BJ (cell line): ENCODE measurements at places on chromosomes 2 and 18.

- no peak for DNase-seq
Observed at GRCh38 chr2:215790523-215791421, 222.6 kb downstream of the MREG start.

DNA sequence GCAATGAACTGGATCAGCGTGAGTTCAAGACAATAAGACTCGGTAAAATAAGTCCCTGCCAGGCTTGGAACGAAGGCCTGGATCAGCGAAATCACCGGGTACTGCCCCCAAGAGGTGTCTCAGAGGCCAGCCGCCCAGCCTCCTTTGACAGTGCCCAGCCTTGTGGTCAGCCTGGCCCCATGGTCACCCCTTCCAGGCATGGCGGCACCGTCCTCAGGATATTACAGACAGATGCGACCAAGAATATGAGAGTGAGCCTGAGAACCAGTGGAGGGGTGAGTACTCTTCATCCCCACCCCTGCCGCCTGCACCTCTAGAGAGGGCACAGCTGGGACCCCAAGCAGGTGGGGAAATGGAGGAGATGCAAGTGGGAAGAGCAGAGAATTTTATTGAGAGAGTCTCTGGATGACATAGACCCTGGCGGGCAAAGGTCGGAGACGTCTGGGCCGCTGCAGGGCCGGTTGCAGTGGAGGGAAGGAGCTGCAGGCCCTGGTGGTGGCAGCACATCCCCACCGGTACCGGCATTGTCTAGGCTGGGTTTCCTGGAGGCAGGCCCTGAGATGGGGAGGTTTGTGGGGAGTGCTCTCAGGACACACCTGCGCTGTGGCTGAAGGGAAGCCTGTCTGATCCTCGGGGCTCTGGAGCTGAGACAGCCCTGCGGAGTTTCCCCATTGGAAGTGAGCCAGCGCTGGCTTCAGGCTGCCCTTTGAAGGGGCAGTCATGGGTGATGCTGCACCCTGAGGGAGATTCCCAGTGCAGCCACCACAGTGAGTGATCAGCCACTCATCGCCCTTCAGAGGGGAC is 190.0 kb downstream of the SEPTIN10 start:
- no peak for DNase-seq

DNA sequence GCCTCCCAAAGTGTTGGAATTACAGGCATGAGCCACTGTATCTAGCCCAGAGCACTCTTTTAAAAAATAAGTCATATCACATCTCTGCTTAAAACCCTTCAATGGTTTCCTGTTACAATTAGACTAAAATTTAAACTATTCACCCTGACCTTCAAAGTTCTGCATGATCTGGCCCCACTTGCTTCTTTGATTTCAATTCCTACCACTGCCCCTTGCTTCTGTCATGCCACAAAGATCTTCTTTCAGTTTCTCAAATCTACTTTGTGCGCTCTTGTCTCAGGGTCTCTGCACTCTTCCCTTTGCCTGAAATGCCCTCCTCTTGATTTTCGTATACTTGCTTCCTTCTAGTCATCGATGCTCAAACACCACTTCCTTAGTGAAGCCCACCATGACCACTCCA is 213.0 kb downstream of the TMEM247 start:
- DNase-seq, result no peak

DNA sequence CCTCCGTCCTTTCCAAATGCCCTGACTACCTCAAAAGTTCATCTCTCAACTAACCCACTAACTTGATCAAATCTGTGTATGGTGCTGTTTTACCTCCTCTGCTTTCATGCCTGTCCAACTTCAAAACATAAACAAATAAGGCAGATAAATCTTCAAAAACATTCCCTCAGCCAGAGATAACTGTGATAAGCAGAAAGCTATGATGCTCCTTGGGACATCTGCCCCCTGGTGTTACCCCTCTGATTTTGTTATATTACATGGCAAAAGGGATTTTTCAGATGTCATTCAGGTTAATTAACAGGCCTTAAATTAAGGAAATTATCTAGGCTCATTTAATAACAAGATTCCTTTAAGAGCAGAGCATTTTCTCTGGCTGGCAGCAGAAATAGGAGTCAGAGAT is 810.8 kb upstream of the CHAC2 start:
- no peak for DNase-seq

- DNase-seq, result no peak
Observed at GRCh38 chr2:204722207-204722606, 176.9 kb downstream of the PARD3B start.

DNA sequence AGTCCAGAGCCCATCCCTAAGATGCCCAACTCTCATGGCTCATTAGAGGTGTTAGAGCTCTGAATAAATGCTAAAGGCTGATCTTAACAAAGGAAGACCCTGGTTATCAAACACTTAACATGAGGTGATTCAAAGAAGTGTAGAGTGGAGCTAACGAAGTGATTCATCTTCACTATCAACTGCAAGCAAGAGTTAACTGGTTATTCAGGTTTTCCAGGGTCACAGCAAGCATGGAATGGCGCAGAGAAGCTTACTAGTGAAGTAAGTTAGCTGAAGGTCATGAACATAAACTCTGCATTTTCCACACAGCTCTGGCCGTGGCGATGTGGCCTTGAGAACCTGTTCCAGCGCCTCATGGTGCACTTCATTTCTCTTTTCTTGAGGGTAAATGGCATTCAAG is 17.0 kb downstream of the RND3 start:
- DNase-seq, result no peak

GRCh38 chr2:158009399-158009798 is 92.3 kb upstream of the UPP2 start:
- DNase-seq, result no peak

GRCh38 chr2:201018636-201019035 is 52.8 kb downstream of the HYCC2 start:
- DNase-seq, result no peak

DNA sequence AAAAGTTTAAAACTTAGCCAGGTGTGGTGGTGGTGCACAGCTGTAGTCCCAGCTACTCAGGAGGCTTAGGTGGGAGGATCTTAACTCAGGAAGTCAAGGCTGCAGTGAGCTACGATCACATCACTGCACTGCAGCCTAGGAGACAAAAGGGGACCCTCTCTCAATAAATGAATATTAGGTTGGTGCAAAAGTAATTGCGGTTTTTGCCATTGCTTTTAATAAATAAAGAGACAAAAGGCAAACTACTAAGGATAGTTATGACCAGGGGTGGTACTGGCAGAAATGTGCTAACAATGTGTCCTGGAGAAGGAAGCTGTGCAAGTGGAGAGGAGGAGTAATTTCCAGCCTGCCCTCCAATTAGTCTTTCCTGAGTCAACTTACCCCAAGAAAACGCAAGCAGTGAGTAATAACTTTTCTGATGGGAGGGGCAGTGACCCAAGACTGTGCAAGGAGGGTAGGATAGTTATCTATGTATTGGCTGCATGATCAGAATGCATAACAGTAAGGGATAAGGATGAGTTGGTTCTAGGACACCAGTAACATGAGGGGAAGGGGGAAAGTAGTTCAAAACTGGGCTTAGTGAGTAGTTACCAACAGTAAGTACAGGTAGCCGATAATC is 1.5 kb downstream of the EXOC6B start:
- no peak for DNase-seq

- DNase-seq, result no peak
Observed at GRCh38 chr18:68919900-68920299, 122.0 kb downstream of the CCDC102B start.

- no peak for DNase-seq
Observed at GRCh38 chr2:122960759-122961641, 1064.1 kb upstream of the CNTNAP5 start.

GRCh38 chr2:119005555-119005954 is 63.6 kb downstream of the MARCO start:
- DNase-seq, result no peak

DNA sequence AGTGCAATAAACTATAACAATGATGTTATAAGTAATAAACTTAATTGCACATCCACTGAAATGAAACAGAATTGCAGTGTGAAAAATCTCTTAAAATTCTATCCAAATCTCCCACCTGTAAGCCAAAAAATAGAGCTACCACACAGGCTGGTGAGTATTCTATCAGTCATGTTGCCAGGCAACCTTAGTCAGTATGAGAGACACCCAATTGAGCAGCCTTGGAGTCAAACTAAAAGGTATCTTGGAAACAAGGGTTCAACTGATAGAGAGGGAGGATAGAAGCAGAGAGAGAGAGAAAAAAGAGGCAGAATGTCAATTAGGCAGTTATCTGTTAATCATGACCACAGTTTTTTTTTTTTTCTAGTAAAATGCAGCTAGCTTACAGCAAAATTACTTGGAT is 45.8 kb downstream of the GALNT13 start:
- DNase-seq, result no peak

DNA sequence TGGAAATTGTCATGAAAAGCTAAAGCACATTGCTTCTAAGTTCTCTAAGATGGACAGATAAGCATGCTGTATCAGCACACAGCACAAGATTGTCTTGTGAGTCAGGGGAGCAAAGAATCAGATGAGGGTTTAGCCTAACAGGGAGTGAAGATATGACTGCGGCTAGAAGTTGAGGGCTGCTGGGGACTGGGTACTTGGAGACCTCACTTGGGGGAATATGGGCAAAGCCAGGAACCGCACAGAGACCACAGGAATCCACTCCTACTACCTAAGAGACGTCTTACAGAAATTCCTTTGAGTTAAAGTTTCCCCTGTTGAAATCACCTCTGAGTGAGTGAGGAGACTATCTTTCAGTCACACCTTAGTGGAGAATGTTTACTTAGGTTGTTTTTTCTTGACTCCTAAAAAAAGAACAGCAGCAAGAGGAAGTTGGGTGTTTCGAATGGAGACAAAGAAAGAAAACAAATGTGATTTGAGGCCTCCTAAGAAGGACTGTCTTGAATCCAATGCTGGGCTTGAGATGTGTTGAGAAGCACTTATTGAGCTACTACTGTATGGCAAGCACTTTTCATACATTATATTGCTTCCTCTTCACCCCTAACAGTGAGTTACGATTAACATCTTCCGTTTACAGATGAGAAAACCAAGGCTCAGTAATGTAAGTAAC is 100.7 kb downstream of the ANKRD44 start:
- DNase-seq, result no peak

- no peak for DNase-seq
Observed at GRCh38 chr2:163428187-163428586, 307.6 kb downstream of the FIGN start.

DNA sequence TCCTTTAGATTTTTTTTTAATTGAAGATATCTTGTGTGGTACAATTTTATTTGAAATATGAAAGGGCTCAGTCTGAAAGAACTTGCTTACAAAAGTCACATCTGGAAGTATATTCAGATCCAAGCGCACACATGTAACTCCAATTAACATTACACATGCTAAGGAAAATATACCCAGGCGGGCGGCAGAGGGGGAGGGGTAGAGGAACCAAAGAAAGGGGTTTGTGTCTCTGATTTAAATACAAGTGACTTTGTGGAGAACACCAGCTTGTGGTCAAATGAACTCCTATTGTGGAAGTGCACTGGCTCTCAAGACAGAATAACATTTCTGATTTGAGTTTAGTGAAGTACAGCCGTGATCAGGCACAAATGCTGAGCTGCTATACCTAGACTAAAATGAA is 280.2 kb upstream of the SOX11 start:
- no peak for DNase-seq

DNA sequence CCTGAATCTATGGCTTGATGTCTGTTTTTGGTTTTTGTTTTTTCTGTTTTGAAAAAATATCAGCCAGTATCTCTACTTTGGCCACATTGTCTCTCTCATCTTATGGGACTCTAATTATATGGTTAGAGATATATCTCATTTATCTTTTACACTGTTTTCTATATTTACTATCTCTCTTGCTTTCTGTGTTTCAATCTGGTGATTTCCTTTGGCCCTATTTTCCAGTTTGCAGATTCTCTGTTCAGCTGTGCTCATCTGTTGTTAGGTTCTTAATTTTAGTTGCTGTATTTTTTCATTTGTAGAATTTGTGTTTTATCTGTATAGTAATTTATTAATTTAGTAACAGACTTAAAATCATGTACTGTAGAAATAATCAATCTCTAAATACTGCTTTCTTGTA is 41.3 kb upstream of the ELAC1 start:
- no peak for DNase-seq

DNA sequence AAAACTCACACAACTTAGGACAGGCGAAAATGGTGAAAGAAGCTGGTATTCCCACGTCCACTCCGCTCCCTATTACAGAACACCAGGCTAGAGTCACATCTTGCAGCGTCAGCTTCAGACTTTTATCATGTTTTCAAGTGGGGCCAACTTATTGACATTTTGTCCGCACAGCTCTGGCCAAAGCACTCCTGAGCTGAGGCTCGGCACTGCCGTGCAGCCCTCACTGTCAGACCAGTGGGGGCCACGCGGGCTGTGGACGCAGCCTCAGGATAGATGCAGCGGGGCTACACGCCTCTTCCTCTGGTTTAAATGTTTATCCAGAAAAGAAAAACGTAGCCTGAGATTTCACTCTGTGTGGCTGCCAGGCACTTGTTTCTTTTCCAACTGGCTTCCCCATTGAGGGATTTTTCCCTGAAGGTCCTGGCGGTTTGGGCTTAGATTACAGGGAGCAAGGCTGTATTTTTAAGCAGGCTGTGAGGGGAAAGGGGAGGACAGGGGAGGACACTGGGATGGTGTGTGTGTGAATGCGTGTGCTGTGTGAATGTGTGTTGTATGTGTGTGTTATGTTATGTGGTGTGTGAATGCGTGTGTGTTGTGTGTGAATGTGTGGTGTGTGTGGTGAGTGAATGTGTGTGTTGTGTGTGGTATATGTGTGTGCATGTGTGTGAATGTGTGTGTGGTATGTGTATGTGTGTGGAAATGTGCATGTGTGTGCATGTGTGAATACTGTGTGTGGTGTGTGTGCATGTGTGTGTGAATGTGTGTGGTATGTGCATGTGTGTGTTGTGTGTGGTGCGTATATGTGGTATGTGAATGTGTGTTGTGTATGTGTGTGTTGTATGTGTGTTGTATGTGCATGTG is 267.6 kb downstream of the DCDC2C start:
- DNase-seq, result no peak

DNA sequence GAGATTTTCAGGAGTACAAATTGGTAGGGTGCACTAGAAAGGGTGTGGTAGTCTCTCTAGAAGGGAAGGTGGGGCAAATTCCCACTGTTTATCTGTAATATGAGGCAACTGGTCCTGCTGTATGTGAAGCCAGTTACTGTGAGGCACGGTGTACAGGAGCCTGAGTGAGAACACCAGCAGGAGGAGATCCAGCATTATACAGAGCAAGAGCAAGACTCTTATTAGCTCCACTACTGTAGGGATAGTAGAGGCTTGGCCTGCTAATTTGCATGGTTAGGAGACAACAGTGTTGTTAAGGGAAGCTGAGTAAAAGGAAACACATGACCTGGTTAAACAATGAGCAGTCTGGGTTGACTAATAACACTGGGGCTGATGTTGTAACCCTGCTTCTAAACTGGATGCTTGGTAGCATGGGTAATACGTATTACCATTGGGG is 76.3 kb upstream of the WDSUB1 start:
- peak; percentile 5 for DNase-seq

GRCh38 chr2:195316486-195316885 is 340.5 kb upstream of the SLC39A10 start:
- DNase-seq, result no peak

DNA sequence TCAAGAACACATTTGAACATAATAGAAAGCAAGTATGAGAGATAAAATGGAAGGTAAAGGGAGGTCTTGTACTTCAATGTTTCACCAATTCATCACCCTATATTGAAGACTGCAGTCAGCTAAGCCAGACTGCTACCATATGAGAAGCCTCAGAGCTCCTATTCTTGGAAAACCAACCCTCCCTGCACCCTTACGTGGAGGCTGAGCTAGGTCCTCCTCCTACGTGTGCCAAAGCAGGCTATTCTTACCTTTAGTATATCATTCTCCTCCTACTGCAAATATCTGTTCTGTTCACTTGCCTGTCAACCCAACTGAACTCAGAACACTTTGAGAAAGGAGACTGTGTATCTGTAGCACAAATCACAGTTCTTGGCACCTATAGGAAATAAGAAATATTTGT is 255.8 kb upstream of the HNRNPA3 start:
- no peak for DNase-seq
